Left ventricle myocardium superior (tissue), 1 donor: ENCODE measurements at places on chromosomes 3 and 15. TPM values are rescaled to one million over a fixed set of nuclear protein-coding genes. Genes with fewer than 3 reads are reported as not detected.

Gene GABPB1
- 10.8 TPM for total RNA-seq

Gene ASB14
- total RNA-seq: 14.1 TPM

DNA sequence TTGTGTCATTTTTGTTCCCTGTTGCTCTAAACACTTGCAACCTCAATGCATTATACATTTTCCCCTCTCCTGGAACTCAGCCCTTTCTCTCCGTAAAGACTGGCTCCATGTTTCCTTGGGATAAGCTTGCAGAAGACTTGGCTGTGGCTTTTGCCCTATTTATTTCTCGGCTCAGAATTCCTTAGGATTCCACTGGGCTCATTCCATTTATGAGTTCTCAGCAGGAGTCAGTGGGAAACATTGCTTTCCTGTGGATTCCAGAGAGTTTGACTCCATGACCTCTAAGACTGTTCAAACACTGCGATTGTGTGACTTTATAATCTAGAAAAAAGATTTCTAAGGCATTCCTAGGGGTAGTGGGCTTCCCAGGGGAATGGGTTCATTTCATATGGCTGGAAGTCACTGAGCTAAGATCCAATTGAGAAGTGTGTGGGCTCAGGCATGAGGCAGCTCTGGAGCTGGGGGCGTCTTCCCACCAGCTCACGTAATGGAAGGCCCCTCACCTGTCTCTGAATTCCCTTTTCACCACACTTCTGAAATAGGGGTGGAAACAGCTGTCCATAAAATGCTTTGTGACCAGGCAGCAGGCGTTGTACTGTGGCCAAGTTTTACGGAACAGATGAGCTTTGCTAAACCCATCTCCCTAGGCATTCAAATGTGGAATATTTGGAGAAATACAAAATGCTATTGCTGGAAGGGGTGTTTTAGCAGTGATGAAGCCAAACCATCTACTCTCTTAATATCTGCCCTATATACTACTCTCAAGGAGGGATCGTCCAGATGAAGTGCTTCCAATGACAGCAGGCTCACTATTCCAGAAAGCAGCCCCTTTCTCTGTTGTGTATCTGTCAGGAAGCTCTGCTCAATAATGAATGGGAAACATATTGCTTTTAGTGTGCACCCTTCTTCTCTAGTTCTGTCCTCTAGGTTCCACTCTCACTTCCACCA, 91.8 kb upstream of the BCL6 start:
- DNase-seq: no peak

Gene SLC9C1
- 2.3 TPM for total RNA-seq

GRCh38 chr15:98924401-98925049, 83.1 kb downstream of the PGPEP1L start:
- DNase-seq: no peak

GRCh38 chr3:71611099-71611498, 27.6 kb upstream of the FOXP1 start:
- DNase-seq: no peak

DNA sequence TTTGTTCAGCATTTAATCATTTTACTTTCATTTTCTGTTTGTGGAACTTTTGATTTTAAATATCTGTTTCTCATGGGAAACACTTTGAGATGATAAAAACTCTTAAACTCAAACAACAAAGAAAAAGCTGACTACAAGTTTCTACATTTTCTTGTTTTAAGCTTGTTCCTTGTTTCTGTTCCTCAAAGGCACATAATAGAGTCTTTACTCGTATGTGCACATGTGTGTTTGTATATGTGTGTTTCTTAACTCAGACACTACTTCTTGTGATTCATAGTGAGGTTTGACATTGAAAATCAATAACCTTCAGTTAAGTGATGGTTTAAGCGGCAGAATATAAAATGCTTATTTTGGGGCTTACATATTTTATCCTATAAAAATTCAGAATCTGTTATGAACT, 786.7 kb upstream of the EPHA6 start:
- no peak for DNase-seq
